ENCODE measurements at places on chromosomes 6 and 20.

- no peak for DNase-seq
Observed at GRCh38 chr6:138382498-138383265, 5.0 kb downstream of the SMIM28 start.

DNA sequence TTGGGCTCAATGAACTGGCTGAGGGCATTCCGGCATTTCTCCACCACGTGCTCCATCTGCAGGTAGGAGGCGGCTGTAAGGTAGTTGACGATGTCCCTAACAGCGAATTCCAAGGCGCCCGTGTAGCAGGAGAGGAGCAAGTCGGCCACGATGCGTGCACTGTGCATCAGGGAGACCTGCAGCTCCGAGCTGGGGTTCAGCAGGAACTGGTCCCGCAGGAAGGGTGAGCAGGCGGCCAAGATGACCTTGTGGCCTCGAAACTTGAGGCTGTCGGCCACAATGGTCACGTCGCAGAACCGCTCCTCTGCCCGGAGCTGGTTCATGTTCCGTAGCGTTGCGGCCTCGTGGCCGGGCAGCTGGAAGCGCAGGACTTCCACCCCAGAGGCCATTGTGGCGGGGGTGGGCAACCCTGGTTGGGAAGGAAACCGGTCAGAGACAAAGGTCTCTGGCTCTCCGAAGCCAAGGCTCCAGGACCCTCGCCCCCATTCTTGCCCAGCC is 920 bp downstream of the ZBTB12 start:
- DNase-seq: no peak

DNA sequence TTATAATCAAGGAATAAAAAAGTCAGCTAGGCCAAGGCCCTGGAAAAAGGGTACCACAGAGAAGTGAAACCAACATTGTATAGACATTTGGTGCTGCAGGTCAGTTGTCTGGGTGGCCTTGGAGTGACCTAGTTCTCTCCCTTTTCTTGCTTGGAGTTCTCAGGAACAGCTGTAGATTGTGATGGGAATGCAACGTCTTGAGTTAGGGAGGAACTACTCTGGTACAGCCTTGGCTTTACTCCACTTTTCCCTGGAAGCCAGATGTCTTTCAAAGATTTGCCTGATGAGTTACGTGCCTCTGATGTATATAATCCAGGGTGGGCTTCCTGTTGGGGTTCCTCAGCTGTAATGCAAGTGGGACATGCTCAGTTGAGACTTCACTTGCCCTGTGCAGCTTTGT is 694.7 kb downstream of the HTR1B start:
- DNase-seq: no peak

GRCh38 chr6:37723016-37723415 is 25.3 kb upstream of the MDGA1 start:
- no peak for DNase-seq

DNA sequence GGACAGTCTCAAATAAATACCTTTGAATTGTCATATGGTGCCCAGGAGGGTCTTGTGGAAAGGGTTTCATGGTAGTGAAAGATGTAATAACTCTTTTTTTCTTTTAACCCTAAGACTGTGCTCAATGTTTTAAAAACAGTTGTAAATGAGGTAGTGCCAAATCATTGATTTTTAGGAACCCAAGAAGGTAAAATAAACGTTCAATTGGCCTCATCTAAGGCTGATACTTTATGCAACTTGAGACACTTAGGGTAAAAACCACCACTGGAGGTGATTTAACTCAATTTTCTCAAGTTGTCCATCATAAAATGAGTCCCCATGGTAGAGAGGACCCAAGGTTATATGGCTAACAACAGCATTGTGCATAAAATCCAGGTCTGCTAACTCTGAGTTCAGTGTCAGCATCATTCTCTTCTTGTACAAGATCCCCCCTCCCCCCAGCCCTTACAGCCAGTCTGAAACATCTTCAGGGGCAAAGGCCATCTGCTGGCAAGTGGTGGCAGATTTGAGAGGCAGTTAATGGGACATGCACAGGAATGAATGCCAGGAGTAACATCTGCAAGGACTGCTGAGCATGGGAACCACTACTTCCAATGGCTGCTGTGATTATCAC is 244.4 kb downstream of the GMPR start:
- DNase-seq: no peak

- no peak for DNase-seq
Observed at GRCh38 chr20:23101696-23102406, 15.7 kb upstream of the CD93 start.

- no peak for DNase-seq
Observed at GRCh38 chr6:132598473-132598872, 8.9 kb upstream of the TAAR5 start.

DNA sequence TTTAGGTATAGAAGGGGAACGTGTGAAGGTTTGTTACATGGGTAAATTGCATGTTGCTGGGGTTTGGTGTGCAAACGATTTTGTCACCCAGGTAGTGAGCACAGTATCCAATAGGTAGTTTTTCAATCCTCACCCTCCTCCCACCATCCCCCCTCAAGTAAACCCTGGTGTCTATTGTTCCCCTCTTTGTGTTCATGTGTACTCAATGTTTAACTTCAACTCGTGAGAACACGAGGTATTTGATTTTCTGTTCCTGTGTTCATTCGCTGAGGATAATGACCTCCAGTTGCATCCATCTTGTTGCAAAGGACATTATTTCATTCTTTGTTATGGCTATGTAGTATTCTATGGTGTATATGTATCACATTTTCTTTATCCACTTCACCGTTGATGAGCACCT is 11.6 kb upstream of the VNN1 start:
- DNase-seq: no peak

DNA sequence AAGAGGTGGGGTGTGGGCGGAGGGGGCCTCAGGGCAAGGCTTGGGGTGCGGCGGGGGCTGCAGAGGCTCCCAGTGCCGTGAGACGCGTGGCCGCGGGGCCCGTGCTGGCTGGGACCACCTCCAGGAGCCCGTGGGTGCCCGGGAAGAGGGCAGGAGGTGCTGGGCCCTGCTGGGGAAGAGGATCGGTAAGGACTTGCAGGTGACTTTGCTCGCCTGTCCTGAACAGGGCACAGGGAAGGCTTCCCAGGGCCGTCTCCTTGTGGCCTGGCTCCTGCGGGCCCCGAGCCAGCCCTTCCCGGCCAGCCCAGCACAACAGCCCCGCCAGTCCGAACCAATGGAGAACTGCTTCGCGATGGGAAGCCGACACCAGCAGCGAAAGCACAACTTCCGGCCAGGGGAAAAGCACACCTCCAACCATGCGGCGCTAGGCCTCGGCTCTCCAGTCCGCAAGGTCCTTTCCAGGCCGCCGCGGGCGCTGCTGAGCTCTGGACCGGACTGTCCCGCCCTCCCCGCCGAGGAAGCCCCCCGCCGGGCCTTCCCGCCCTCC is 32.3 kb downstream of the IRF4 start:
- DNase-seq: no peak

- no peak for DNase-seq
Observed at GRCh38 chr6:97136626-97137358, 146.2 kb downstream of the MMS22L start.

- no peak for DNase-seq
Observed at GRCh38 chr20:54345301-54345724, 130.1 kb upstream of the DOK5 start.

DNA sequence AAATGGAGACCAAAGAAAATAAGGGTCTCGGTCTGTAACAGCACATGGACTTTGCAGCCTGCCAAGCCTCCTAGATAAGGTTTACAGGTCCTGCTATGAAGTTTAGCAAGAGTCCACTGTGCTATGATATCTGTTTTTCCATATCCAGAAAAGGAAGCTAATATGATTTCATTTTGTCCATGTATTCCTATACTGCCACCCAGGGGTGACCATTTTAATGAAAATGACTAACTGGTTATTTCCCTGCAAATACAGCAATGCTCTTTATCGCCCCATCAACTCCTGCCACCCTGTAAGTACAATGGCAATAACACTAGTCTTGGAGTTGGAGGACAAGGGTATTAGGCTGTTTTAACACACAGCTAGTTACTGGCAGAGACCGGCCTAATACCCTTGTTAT is 115.2 kb upstream of the GLP1R start:
- DNase-seq: no peak

GRCh38 chr6:79981652-79982051 is 22.8 kb upstream of the TTK start:
- DNase-seq: no peak

- no peak for DNase-seq
Observed at GRCh38 chr6:42339991-42340401, 111.7 kb downstream of the TRERF1 start.

DNA sequence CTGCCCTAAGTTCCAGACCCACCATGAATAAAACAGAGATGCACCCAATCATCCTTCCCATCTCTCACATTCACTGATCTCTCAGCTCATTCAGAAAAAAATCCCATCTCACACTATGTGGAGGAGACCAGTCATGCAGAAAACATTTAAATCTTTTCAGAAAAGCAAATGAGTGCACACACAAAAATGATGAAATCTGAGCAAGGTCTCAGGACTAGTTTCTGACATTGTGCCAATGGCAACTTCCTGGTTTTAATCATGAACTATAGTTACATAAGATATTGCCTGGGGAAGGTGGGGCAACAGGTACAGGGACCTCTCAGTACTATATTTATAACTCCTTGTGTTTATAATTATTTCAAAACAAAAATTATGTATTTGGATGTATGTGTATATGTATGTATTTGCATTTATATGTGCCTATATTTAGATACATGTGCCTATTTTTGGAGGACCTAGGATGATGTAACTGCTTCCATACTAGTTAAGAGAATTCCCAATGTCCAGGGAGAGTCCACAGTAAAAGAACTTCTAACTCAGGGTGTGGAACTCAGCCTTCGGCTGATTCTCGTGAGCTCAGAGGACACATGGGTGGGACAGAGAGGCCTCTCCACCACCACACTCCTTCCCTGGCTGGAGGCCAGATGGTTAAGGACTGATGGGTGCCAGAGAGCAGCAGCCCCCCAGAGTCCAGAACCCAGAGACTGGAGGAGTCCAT is 71.7 kb upstream of the MAP3K4 start:
- DNase-seq: no peak

GRCh38 chr6:9540534-9541126 is 874.2 kb downstream of the TFAP2A start:
- no peak for DNase-seq

DNA sequence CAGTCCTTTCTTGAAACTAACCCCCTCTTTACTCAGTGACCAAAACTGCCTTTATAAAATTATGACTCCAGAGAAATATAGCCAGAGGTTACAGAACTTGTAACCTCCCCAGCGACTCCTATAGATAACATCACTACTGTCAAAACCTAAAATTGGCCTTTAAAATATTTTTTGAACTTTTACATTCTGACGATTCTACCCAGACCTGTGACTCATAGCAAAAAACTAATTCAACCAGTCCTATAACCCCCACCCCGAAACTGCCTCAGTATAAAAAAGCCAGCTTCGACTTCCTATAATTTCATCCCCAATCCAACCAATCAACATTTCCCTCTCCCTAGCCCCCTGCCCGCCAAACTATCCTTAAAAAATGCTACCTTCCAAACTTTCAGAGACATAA is 13.9 kb downstream of the JPH2 start:
- DNase-seq: no peak

GRCh38 chr6:75813476-75814250 is 64.6 kb downstream of the MYO6 start:
- DNase-seq: no peak

DNA sequence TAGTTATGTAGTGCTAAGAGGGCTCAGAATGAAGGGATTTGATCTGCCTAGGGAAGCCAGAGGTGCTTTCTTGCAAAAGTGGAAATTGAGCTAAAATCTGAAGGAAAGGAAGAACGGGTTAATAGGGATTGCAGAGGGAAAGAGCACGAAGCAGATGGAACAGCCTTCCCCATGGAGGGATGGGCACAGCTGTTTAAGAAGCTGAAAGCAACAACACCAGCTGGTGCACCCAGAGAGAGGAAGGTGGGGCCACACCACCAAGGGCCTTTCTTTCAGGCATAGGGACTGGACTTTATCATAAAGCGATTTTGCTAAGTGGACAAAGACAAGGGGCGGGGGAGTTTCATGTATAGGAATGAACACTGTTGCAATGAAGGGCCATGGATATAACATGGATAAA is 65.8 kb upstream of the SNRPB2 start:
- no peak for DNase-seq

GRCh38 chr20:50040432-50041245 is 57.9 kb downstream of the SNAI1 start:
- no peak for DNase-seq

DNA sequence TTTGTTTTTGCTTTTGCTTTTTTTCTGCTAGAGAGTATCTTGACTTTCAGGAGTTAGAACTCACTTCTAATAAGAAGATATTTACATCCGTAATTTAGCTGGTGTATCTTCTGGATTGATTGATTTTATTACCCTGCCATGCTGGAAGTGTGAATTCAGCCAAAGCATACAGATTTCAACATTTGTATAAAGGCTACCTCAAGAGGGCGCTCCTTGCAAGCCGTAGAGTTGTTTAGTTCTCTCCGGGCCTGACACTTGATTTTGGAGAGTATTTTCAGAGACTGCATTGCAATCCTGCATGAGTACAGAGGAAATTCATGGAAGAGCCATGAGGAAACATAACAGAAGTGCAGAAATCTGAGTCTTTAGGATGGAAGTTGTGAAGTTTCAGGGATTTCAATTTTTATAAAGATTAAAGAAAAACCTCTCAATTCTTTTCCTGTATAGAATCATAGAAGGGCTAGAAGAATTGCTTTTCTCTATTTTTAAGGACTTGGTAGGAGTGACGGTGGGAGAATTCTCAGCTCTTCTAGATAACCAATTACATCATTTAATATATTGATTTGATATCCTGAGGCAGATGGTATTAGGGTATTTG is 66.7 kb upstream of the TIAM2 start:
- peak; percentile 31 for DNase-seq

GRCh38 chr20:40610730-40611129 is 78.3 kb downstream of the MAFB start:
- DNase-seq: no peak

DNA sequence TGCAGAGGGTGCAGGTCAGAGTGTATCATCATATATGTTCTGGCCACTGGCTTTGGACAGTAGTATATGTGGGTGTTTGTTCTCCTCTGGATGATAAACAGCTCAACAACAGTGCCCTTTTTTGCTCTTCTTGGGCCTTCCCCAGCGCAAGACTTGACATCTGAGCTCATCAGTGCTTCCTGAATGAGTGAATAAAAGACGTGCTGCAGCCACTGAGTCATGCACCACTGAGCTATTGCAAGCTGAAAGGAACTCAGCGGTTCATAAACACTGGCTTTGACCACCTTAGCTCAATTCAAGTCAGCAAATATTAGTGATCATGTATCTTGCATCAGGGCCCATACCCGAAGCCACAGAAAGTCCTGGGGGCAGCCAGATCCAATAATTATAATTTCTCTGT is 105.3 kb upstream of the KCNG1 start:
- no peak for DNase-seq
